ENCODE measurements at places on chromosomes 11 and 22. TPM values are rescaled to one million over a fixed set of nuclear protein-coding genes. Genes with fewer than 3 reads are reported as not detected.

- DNase-seq: no peak
These were observed 33.6 kb downstream of the LRRC32 start for GRCh38 chr11:76636826-76637460.

GRCh38 chr22:33518405-33518804 is 401.9 kb downstream of the LARGE1 start:
- no peak for DNase-seq

GRCh38 chr11:14118072-14118471 is 155.5 kb downstream of the SPON1 start:
- no peak for DNase-seq

- no peak for DNase-seq
These were observed 65.5 kb downstream of the EMSY start for GRCh38 chr11:76510060-76511047.

- no peak for DNase-seq
These were observed 204.7 kb upstream of the GUCY1A2 start for GRCh38 chr11:107222916-107223460.

GRCh38 chr22:44444341-44445306 is 53.4 kb downstream of the RTL6 start:
- peak; percentile 6 for DNase-seq

DNA sequence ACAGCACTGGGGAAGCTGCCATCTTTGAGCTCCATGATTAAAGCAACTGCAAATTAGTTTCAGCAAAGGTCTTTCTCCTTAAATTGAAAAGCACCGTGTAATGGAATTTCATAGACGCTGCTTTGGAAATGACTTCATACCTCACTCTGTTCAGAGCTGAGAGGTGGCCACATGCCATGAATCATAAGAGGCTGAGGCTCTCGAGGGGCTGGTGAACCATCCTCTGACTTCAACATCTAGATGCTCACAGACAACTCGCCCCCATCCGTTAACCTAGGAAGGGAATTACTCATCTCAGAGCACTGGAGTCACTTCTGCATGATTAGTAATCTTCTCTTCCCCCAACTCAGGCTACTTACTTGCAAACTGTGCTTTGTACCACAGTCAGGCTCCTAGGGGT is 122.3 kb downstream of the RCN1 start:
- no peak for DNase-seq

- peak; percentile 90 for DNase-seq
These were observed 56.1 kb downstream of the PIWIL4 start for GRCh38 chr11:94623120-94623735.

DNA sequence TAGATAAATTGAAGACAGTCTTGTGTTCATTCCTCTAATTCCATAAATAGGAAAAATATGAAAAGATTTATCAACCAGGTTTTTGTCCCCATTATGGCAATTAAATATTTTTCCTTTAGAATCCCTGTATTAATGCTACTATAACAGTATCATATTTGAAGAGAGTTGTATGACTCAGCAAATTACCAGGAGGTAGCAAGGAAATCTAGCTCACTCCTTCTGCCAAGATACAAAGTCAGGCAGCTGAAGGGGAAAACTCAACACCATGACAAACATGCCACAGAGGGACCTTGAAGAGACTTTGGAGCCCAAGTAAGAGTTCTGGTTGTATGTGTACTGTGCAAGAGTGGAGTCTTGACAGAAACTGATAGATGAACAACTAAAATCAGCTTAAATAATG is 143.3 kb downstream of the GUCY1A2 start:
- no peak for DNase-seq

DNA sequence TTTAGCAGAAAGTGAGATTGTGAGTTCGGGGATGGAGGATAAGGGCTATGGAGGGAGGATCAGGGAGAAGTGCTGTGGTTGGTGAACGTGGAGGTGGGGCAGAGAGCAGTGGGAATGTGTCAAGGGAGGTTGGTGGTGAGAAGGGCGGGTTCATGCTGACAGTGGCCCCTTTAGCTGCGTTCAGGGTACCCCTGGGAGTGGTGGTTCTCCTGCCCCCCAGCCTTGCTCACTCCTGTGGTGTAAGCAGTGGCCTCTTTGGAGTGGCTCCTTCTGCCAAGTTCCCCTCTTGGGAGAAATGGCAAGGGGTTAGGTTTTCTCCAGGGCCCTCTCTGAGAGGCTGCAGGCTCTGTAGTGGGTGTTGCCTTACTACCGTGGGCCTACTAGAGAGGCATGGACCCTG is 16.1 kb upstream of the NECTIN1 start:
- DNase-seq: no peak

GRCh38 chr11:12598330-12599256 is 75.6 kb upstream of the TEAD1 start:
- DNase-seq: no peak

DNA sequence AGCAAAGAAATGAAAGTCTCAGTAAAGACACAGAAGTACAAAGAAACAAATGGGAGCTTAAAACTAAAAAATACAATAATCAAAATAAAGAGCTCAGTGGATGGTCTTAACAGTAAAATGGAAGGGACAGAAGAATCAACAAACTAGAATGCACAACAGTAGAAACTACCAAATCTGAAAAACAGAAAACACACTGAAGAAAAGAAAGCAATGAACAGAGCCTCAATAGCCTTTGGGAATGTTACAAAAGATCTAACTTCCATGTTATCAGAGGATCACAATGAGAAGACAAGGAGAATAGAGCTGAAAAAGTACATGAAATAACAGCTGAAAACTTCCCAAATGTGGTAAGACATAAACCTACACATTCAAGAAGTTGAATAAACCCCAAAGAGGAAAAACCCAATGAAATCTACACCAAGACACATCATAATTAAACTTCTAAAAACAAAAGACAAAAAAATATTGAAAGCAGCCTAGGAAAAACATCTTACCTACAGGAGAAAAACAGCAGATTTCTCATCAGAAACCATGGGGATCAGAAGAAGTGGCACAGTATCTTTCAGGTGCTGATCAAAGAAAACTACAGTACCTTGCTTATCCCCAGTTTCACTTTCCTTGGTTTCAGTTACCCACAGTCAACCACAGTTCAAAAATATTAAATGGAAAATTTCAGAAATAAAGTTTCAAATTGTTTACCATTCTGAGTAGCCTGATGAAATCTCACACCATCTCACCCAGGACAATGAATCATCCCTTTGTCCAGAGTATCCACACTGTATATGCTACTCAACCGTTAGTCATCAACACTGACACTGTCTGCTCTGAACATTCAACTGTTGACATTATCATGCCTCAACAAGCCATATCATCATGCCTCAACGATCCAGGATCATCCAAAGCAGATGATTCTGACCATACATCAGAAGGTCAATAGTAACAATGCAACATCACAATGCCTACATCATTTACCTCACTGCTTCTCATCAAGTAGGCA is 22.2 kb downstream of the RRAS2 start:
- DNase-seq: peak; percentile 94

DNA sequence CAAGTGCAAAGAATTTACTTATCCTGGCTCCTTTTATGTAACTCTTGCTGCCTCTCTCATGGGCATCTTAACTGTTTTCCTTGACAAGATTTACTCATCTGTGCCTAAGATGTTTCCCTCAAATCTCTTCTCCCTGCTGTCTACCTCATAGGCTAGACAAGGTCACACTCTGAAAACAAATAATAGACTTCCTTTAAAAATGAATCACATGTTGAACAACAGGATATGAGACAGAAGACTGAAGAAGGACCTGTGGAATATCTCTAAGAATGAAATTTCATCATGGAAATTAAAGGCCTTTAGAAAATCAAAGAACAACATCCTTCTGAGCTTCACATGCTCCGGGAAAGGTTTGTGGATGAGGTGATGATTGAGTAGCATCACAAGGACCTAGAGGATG is 6.0 kb upstream of the SCGB2A2 start:
- no peak for DNase-seq

- DNase-seq: no peak
These were observed 11.9 kb upstream of the AMPD3 start for GRCh38 chr11:10443152-10443551.

DNA sequence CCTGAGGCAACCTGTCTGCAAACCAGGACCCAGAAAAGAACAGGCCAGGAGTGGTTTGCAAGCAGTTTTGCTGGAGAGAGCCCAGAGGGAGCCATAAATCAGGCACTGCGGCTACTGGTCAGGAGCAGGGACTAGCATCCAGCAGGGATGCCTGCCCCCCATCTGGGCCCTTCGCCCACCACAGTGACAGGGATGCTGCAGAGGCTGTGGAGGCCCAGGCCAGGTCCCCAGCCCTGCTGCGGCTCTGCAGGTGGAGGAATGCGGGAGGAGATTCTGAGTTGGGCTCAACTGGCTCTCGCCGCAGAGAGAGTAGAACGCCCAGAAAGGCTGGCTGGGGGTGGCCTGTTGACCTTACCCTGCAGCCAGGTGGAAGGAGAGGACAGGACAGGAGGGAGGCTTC is 16.4 kb upstream of the NEFH start:
- no peak for DNase-seq

- peak; percentile 91 for DNase-seq
These were observed 4.0 kb upstream of the HMOX1 start for GRCh38 chr22:35376728-35377472.

- DNase-seq: no peak
These were observed 1289.4 kb downstream of the FAM181B start for GRCh38 chr11:81444297-81444696.

DNA sequence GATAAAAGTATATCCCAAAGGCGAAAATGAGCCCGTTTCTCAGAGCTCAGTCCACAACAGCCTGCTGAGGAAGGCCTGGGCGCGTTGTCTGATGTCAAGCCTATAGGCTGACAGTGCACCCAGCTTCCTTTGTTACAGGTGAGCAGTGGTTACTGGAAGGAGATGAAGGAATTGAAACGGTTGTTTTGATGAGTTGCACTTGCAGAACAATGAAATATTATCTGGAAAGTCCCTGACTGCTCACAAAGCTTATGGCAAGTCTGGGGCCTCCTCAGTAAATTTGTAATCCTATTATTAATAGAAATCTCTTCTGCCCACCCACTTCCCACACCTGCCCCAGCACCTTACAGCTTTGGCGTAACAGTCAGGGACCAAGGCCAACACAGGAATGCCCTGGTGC is 77.8 kb downstream of the C11orf91 start:
- DNase-seq: no peak

- DNase-seq: peak; percentile 45
These were observed 33.4 kb downstream of the FDX1 start for GRCh38 chr11:110463153-110463552.

GRCh38 chr11:41983475-41983874 is 524.0 kb upstream of the LRRC4C start:
- no peak for DNase-seq

- DNase-seq: no peak
These were observed 1.4 kb downstream of the HPS4 start for GRCh38 chr22:26482161-26482560.

DNA sequence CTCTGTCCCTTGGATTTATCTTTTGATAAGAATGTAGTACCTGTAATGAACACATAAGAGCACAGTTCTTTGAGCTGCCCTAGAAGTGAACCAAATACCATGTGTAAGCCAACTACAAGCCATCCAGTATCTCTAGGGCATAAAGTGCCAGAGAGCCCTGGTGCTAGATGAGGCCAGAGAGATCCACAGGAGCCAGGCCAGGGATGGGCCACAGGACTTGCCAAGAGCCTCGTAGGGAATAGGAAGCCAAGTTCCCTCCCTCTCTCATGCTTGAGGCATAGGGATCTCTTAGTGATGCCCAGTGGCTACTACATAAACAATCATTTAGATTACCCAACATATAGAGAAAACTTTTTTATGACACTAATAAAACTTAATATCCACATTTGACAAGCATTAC is 64.8 kb upstream of the FAR1 start:
- no peak for DNase-seq

GRCh38 chr11:57324154-57324885 is 432 bp downstream of the TNKS1BP1 start:
- DNase-seq: peak; percentile 46

DNA sequence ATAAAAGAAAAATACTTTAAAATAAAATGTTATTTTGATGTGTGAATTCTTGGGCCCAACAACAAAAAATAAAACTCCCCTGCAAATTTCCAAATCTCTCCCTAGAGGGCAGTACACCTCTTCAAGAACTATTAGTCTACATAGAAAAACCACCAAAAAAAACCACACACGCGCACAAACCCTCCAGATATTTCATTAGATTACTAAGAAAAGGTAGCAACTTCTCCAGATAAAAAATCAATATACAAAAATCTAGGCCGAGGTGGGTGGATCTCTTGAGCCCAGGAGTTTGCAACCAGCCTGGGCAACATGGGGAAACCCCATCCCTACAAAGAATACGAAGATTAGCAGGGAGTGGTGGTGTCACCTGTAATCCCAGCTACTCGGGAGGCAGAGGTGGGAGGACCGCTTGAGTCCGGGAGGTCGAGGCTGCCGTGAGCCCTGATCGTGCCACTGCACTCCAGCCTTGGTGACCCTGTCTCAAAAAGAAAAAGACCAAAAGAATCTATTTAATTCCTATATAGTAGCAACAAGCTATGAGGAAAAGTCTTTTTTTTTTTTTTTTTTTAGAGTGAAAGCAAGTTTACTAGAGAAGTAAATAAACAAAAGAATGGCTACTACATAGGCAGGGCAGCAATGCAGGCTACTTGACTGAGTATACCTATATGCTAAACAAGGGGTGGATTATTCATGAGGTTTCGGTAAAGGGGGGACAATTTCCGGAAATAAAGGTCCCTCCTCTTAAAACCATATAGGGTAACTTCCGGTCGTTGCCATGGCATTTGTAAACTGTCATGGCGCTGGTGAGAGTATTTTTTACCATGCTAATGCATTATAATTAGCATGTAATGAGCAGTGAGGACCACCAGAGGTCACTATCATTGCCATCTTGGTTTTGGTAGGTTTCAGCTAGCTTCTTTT is 13.1 kb downstream of the B3GNT6 start:
- DNase-seq: peak; percentile 94

DNA sequence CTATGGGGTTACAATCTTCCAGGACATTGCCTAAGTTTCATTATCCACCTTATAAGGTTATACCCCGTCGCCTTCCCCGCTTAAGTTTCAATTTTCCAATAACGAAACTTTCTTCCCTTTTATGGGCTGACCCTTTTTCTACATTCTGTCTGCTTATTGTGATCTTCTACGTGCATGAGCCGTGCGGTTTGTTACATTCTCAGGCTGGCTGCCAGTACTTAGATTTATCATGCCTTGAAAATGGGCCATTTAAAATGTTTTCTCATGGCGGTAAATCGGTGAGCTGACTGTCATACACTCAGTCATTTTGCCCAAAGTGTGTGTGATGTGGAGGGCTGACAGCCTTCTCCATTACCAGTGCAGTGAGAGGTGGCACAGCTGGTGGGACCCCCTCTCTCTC is 23.3 kb downstream of the DGCR6L start:
- DNase-seq: no peak

The VEGFB gene
- total RNA-seq: 22.4 TPM

The TRIM49 gene
- total RNA-seq: not detected

The CD3G gene
- total RNA-seq: not detected

The DLAT gene
- total RNA-seq: 22.0 TPM

The MS4A15 gene
- total RNA-seq: not detected

The PRR14L gene
- 18.5 TPM for total RNA-seq

The ZNF280A gene
- not detected for total RNA-seq

The EFCAB6 gene
- total RNA-seq: 0.22 TPM

The CYB5R2 gene
- under 0.01 TPM for total RNA-seq

The PSMC3 gene
- 135 TPM for total RNA-seq

The MMP8 gene
- total RNA-seq: not detected

The C11orf86 gene
- total RNA-seq: not detected

The GUCY1A2 gene
- 0.22 TPM for total RNA-seq

Data from lung microvascular endothelial cell (primary cell).